ENCODE measurements at places on chromosomes 3 and 15. TPM values are rescaled to one million over a fixed set of nuclear protein-coding genes. Genes with fewer than 3 reads are reported as not detected.

GRCh38 chr15:19973718-19974117, 567.9 kb downstream of the GOLGA6L6 start:
- no peak for DNase-seq
- no peaks in the 10 kb centered on the region for H3K36me3 ChIP-seq
- H3K4me1 ChIP-seq, result no peaks in the 10 kb centered on the region

DNA sequence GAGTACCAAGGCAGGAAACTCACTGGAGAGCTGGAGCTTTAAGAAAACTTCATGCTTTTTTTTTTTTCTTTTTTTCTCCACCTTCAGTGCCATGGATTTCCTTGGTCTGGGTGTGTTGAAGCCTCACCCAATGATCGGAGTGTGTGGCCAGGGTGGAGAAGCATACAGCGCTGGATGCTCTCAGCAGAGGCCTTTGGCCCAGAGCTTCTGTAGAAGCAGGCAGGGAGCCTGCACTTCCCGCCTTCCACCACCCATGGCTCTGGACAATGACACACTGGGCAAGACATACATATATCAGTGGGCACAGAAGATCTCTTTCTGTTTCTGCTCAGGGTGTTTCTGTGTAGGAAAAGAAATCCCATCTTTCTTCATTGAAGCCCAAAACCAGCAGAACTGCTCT, 55.8 kb upstream of the ACAD9 start:
- no peak overlapping the region for H3K4me3 ChIP-seq
- H3K27ac ChIP-seq, result no peak overlapping the region
- no peaks in the 10 kb centered on the region for H3K27me3 ChIP-seq
- H3K4me1 ChIP-seq, result no peaks in the 10 kb centered on the region

GRCh38 chr3:154684021-154684420, 254.0 kb upstream of the GPR149 start:
- H3K4me1 ChIP-seq, result no peaks in the 10 kb centered on the region
- no peak for DNase-seq
- H3K27ac ChIP-seq, result no peak overlapping the region
- H3K4me3 ChIP-seq, result no peak overlapping the region
- H3K36me3 ChIP-seq, result no peaks in the 10 kb centered on the region

DNA sequence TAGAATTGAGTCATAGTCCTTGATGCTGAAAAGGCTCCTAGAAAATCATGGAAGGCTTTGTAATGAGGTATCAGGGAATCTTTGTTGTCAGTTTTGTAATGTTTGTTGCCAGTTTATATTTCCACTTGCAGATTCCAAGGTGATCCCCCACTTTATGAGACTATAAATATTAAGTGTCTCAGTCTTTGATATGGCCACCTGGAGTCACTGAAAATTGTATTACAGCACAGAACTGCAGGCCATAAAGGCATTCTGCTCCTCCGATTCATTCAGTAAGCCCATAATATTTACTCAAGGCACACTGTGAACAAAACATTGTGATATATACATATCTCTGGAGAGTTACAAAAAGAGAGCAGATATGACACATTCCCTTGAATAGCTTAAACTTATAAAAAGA, 457.8 kb upstream of the ZNF385D start:
- H3K4me3 ChIP-seq, result no peak overlapping the region
- DNase-seq, result no peak
- no peaks in the 10 kb centered on the region for H3K4me1 ChIP-seq

- no peaks in the 10 kb centered on the region for H3K4me1 ChIP-seq
- no peaks in the 10 kb centered on the region for H3K36me3 ChIP-seq
- no peak overlapping the region for H3K27ac ChIP-seq
- H3K4me3 ChIP-seq, result no peak overlapping the region
- H3K27me3 ChIP-seq, result peaks cover 9% of the 10 kb centered on the region
Measured at GRCh38 chr15:69531665-69532027, 79.0 kb downstream of the RPLP1 start.

- H3K4me3 ChIP-seq, result no peak overlapping the region
- no peaks in the 10 kb centered on the region for H3K27me3 ChIP-seq
- H3K27ac ChIP-seq, result no peak overlapping the region
- peak; percentile 12 for DNase-seq
- H3K4me1 ChIP-seq, result no peaks in the 10 kb centered on the region
- H3K36me3 ChIP-seq, result no peaks in the 10 kb centered on the region
Measured at GRCh38 chr3:87191175-87191574, 35.9 kb upstream of the CHMP2B start.

GRCh38 chr15:33468740-33469139, 158.0 kb downstream of the RYR3 start:
- DNase-seq, result no peak
- H3K4me1 ChIP-seq, result no peaks in the 10 kb centered on the region
- H3K4me3 ChIP-seq, result no peak overlapping the region
- H3K27ac ChIP-seq, result no peak overlapping the region

Gene SERPINI1
- 1.3 TPM for total RNA-seq

Gene RTP3
- total RNA-seq, result not detected

All from fibroblast of lung (primary cell).